ENCODE measurements at places on chromosomes 12 and 14.
A peak's percentile ranks its signal among the peaks of the same experiment; 100 is the strongest.

DNA sequence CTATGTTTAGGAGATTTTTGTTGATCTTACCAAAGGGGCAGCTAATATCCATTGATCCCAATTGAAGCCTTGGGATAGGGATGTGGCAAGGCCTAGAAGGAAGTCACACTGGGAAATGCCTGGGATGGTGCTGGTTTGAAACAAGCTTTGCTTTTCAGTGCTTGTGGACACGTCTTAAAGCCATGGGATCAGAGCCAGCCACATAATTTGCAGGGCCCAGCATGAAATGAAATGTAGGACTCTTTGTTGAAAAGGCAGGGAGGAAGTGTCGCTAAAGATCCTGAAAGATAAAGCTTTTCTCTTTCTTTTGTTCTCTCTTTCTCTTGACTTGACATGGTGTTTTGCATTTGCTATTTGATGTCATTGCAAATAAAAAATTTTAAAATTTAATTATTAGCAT is 5.0 kb downstream of the TTC9 start:
- DNase-seq = no peak

DNA sequence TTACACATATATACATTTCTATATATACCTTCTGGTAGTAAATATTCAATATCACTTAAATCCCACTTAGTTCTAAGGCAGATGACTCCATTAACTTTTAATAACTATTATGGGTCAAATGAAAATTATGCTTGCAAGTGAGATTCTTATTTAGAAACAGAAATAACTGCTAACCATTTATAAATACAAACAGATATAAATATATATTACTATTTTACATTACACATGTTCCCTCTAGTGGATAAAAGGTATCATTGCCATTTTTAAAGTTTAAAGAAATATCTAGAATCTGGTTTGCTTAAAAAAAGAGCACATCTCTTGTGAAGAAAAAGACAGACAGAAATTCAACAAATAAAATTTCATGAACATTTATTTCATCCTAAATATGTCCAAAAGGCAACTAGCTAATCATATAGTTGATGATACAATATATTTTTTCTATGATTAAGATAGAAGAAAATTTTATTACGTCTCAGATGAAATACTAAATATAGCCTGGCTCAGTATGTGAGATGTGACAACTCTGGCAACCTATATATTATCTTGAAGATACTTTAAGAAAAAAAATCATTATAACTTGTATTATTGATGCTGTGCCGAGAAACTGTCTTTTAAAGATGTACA is 11.7 kb upstream of the RAD51AP1 start:
- peak; percentile 17 for DNase-seq

GRCh38 chr14:101733211-101733610 is 28.3 kb upstream of the PPP2R5C start:
- DNase-seq = no peak

DNA sequence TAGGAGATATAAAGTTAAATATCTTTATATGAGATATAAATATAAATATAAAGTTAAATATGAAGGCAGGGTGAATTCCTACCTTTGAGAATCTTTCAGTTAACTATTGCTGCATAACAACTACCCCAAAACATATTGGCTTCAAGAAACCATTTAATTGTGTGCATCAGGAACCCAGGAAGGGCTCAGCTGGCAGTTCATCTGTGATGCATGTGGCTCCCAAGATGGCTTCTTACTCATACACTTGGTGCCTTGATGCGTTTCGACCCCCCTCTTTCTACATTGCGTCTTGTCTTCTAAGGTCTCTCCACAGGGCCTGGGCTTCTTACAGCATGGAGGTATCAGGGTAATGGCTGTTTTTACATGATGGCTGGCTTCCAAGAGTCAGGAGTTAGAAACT is 253.9 kb upstream of the CRY1 start:
- DNase-seq = no peak

DNA sequence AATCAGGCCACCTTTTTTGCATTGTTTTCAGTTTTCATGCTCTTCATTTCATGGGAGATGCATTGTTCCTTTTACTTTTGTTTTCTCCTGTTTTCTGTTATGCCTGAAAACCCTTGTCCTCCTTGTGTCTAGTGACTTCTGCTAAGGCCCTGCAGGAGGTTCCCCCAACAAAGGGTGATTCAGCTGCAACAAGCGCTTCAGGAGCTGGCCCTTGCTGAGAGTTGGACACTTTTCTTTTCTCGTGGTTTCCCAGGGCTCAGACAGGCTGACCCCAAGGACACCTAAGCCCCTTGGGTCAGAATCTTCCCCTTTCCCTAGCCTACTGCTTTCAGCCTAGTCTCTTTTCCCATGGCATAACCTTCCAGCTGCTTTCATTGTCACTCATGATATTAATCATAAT is 98.9 kb downstream of the PLXNC1 start:
- DNase-seq = no peak

DNA sequence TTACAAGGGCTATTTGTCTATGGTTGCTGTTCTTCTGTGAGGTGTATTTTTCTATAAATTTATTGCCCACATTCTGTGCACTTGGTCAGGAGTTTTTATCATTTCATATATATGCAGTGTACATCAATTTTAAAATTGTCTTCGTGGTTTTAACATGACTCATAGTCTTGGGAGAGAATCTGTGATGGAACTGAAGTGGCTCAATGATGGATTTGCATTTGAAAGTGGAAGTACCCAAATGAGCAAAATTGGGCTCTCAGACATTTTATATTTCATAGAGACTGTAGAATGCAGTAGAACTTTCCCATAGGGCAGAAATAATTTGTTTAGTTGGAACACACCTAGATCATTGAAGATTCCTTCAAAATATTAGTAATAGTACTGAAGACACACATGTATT is 1.9 kb upstream of the SCFD1 start:
- no peak for DNase-seq

DNA sequence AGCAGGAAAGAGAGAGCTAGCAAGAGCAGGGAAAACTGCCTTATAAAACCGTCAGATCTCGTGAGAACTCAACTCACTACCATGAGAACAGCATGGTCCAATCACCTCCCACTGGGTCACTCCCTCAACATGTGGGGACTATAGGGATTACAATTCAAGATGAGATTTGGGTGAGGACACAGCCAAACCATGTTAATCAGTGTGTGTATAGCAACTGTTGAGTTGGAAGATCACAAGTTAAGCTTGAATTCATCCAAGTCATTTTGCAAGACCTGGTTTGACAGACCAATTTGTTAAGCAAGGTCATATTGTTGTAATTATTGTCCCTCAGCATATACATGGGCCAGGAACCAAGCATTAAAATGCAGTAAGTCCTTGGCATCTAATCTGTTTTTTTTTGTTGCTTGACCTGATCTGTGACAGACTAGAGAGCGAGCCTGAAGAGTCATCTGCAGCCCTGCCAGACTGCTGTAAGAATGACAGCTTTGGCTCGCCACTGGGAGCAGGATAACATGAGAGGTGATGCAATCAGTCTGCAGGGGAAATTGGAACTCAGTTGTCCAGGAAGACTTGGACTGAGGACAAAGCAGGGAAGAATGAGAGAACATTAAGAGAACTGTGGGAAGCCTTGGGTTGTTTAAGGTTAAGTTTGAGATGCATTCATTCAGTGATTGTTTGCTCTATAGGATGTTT is 297.6 kb upstream of the SEL1L start:
- no peak for DNase-seq

DNA sequence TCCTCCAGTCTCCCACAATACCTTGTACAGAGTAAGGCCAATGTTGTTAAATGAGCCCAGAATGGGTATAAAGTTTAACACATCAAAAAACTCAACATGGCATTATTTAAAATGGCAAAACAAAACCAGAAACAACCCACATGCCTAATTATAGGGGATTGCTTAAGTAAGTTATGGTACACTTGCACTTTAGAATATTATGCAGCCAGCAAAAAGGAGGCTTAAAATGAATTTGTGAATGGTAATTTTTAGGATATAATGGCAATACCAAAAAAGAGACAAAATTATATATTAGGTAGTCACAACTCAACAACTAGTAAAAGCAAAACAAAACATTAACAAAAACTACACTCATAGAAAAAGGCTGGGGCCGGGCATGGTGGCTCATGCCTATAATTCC is 39.7 kb downstream of the SYNE3 start:
- DNase-seq = no peak

DNA sequence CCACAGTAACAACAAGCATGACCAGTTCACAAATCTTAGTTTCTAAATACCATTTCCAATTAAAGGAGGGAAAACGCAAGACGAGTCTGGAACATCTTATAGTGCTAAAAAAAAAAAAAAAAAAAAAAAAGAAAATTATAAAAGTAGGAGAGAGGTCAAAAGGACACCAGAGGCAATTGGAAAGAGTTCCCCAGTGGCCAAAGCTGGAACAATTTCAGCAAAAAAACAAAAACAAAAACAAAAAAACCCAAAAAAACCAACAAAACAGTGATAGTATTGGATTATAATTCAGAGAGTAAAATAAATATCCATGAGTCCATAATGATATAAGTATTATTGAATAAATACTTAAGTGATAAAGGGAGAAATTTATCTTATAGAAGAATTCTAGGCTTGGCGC is 10.3 kb upstream of the NAP1L1 start:
- DNase-seq = no peak

DNA sequence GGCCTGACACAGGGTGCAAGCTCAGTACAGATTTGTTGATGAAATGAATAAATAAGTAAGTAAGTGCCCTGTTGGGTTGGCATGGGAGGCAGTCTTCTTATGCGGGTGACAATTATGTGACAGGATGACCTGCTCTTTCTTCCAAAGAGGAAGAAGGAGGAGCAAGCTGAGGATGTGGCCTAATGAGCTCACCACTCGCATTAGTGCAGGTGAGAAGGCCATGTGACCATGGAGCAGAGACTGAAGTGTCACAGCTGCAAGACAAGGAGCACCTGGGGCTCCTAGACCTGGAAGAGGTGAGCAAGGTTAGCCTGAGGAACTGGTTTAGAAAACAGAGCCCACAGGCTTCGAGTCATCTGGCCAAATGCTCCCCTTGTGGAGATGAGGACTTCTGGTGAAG is 34.9 kb downstream of the LRTM2 start:
- no peak for DNase-seq

DNA sequence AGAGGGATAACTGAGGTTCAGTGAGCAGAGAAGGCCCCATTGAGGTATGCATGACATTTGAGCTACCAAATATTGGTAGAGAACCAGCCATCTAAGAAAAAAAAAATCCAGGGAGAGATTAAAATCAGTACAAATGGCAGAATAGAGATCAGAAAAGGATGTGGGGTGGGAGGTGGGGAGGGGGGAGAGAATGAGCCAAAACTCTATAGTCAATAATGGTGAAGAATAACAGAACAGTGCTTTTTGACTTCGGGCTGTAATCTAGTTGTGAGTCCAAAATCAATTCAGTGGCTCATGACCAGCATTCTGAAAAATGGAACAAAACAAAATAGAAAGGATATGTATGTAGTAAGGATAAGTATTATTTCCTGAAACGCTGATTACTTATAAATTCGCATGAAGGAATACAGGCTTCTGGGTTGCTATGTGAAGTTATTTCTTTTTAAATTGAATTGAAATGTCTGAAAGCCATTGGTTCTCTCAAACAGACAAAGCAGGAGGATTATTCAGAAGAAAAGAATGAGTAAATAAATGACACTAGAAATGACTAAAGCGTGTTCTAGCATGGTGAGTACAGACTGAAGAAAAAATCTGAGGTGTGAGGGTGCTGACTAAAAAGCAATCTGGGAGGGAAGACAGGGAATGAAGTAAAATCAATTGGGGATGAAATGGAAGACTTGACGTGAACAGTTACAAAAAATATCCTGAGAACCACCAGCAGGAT is 72.4 kb downstream of the ATP2B1 start:
- DNase-seq = no peak

- no peak for DNase-seq
Measured at GRCh38 chr14:32559048-32559447, 229.9 kb downstream of the AKAP6 start.

DNA sequence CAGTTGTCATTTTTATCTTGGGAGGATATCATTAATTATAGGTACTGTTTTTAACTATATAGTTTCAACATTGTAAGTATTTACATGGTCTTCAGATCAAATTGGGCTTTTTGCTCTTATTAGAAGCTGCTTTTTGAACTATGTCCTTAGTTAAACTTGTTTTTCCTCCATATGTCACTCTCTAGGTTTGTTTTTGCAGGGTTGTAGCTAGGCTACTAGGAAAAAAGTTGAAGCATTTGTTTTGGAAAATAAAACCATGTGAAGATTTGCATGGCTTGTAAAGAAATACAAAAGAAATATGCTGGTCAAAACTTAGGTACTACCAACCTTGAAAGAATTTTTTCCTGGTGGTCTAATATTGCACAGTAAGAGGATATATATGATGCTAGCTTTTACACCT is 3.4 kb downstream of the ARID2 start:
- peak; percentile 22 for DNase-seq

- DNase-seq = no peak
Measured at GRCh38 chr14:95396221-95396620, 76.5 kb upstream of the CLMN start.

DNA sequence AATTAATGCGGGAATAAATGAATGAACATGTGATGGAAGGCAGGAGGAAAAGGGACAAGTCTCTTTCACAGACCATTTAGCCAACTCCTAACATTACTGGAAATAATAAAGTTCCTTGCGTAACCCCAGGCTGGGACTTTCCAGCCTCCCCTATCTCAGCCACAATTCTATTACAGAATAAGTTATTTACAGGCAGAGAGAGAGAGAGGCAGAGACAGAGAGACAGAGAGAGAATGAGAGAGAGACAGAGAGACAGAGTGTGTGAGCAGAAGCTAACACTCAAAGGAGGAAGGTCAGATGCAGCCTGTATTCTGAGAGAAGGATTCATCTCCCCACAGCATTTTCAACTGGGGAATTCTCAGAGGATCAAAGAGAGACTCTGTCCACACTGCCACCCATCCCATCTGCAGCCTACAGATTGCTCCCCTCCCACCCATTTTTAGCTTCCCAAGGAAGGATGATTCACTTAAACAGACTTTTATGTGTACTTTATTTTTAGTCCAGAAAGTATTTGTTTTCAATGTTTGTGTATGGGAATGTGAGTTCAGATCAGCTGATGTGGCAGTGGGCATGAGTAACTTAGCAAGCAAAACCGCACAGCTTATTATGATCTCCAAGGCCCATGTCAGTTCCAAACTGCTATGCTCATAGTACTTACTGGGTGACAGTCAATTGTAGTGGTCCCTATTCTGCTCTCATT is 165.7 kb downstream of the CAND1 start:
- DNase-seq = no peak

GRCh38 chr12:94592080-94592479 is 58.3 kb downstream of the TMCC3 start:
- no peak for DNase-seq

GRCh38 chr12:3646561-3647241 is 106.2 kb downstream of the CRACR2A start:
- no peak for DNase-seq
